ENCODE measurements at places on chromosomes 4 and X.

DNA sequence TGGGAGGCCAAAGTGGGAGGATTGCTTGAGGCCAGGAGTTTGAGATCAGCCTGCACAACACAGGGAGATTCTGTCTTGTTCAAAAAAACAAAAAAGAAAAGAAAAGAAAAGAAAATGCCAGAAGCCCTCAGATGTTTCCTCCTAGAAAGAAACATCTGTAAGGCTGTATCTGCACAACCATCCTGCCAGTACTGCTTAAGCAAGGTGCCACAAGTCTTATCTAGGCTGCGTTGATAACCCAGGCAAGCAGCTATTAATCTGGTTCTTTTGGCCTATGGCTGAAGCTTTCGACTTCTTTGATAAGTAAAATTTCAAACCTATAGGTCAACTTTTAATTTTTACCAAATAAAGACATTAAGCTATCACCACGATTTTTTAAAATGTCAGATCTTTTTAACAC lies 3.1 kb downstream of the COX18 start:
- DNase-seq = no peak

DNA sequence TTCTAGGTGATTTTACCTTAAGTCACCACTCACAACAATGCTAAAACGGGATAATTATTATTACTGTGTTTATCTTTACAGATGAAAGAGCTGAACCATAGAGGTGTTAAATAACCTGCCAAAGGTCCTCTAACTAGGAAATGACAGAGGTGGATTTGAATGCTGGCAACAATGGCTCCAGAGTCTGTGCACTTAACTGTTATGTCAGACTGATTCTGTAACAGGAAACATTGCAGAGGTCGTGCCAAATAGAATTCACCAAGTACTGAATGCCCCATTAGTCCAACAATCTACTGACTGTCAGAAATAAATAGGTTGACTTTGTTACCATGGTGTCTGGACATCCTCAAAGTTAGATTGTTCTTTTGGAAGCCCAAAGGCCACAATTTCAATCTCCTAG lies 20.9 kb upstream of the USP27X start:
- DNase-seq = no peak

DNA sequence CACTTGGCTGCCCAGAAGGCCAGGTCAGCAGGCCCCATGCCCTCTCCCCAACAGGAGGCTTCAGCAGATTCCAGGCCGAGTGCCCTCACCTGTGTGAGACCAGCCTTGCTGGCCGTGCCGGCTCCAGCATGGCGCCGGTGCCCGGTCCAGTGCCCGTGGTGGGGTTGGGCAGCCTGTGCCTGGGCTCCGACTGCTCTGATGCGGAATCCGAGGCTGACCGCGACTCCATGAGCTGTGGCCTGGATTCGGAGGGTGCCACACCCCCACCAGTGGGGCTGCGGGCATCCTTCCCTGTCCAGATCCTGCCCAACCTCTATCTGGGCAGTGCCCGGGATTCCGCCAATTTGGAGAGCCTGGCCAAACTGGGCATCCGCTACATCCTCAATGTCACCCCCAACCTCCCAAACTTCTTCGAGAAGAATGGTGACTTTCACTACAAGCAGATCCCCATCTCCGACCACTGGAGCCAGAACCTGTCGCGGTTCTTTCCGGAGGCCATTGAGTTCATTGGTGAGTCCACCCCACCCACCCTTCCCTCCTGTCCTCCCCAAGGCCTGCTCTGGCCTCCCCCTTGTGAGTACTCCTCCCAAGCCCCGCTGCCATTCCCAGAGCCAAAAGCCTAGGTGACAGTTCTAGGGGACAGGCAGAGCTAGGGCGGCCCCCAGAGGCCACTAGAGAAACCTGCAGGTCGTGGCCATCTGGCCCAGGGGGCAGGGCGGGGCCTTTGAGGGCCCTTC lies 2.3 kb downstream of the DUSP9 start:
- no peak for DNase-seq

GRCh38 chr4:187424636-187425035 lies 570.9 kb upstream of the ZFP42 start:
- DNase-seq = no peak

- no peak for DNase-seq
Measured at GRCh38 chrX:100315566-100315965, 94.5 kb downstream of the PCDH19 start.

DNA sequence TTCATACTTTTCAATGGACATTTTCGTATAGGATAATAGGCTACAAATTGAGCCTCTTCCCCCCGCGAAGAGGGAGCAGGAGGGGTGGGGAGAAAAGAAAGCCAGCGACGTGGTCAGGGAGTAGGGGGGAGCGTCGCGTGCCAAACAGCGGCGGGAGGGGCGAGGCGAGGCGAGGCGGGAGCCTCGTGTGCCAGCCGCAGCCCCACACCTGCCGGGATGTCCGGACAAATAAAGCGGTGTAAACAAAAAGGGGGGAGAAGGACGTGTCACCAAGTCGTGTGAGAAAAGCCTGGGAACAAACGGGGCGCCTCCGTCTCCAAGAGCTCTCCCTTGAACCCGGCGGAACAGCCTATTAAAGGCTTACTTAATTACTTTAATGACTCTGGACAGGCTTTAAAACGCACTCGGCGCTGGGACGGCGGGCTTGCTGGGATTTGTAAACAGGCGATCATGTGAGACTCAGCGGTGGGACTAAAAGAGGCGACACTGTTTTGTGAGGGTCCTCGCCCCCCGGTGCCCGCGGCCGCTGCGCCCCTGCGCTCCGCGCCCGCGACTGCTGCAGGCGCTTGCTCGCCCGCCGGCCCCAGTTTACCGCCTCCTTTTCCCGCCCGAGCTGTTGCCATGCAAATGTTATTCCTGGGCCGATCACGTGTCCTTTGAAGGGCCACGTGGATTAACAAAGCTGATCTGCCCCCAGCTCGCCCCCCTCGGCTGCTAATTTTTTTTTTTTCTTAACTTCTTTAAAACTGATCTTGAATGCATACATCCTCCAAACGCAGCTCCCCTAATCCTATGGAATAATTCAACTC lies at the start of gene HELT:
TSS of gene HELT (plus strand) at position 527 of the 809 bp plus-strand sequence. CDS start 439 bp downstream, outside the sequence.
- DNase-seq = no peak

DNA sequence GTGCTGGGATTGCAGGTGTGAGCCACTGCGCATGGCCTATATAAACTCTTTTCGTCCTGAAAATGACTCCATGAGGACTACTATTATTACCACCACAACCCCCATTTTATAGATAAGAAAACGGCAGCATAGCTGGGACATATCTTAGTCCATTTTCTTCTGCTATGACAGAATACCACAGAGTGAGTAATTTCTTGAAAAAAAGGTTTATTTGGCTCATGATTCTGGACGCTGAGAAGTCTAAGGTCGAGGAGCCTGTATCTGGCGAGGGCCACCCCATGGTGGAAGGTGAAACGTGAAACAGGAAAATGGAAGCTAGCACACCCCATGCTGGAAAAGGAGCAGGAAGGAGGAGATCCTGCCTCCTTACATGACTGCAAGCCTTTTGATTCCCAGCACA lies 68.9 kb downstream of the SMIM20 start:
- DNase-seq = no peak

DNA sequence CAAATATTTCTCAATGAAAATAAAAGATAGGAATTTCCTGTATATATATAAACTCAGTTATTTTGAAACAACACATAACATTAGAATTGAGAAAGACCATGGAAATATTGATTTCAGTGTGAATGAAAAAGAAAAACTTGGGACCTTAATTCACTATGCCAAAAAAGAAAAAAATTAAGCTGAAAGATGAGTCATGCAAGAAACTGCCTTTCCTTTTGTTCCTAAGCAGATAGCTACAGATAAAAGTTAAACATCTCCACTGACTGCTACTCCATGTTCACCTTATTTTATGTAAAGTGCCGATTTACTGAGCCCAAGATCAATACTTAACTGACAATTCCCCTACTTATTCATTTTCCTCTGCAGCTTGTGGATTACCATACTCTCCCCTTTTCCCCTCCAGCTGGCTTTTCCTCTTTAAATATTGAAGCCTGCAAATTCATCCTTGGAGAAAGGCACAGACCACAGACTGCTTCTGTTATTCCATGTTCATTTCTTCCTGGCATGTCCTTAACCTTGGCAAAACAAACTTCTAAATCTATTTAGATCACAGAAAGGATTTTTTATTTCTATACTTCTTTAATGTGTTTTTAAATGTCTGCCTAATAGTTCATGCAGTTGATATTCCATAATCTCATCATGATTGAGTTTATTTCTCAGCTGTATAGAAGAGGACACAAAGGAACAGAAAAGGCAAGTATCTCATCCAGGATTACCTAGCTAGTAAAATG lies 40.5 kb upstream of the YTHDC1 start:
- no peak for DNase-seq

DNA sequence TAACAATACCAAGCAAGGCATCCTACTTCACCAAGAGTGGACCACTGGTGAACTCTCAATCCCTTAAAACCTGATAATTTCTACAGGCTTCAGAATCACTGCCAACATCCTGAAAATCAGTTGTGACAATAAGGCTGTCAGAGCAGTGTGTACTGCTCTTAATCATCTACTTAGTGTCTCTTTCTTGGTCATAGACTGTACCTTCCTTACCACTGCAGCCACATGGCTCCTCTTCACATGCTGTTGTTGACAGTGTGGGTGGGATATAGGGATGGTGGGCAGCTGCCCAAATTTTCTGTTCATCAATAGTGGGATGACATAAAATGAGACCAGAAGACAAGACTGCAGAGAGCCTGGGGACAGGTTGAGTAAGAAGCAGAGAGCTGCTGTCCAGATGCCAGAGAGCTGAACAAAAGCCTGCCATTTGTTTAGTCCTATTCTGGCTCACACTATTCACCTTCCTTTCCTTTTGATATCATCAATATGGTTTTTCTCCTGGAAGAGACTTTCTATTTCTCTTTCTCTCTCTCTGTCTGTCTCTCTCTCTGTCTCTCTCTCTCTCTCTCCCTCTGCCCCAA lies 178.9 kb downstream of the MGST2 start:
- DNase-seq = no peak

- DNase-seq = no peak
Measured at GRCh38 chrX:119518371-119518770, 46.8 kb downstream of the STEEP1 start.

GRCh38 chr4:40812856-40813255 lies 63.1 kb downstream of the NSUN7 start:
- DNase-seq = no peak

DNA sequence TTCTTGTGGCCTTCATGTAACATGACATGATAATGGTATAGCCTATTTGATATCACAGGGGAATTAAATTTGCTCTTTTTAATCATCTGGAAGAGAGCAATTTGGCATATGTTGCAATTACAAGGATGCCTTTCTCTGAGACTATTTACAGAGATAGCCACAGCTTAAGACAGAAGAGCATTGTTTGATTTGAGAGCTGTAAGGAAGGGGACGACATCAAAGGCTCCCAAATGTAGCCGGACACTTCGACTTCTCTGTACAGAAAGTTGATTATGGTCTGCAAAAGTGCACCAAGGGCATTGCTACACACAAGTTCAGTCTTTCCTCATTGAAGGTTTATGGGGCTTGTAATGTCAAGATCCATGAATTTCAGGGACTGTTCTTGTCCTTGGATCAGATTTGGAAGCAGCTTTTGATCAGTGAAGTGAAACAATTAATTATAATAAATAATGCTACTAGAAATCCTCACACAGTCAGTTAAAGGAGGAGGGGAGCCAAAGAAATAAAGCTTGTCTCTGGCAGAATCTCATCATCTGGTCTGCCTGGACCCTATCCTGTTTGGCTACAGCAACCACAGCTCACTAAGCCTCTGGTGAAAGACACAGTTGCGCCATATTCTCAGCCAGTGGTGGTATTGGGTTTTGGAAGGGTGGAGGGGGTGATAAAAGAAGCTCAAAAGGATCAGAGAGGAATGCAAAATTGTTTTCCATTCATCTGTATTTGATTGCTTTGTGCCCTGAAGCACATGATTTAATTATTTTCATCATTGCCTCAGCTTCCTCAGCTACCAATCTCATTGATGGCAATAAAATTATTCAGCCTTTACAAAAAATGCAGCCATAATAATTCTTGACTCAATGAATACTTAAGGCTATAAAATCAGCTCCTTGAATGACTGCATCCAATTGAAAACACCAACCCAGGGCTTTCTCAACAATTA lies 654.3 kb upstream of the LCORL start:
- no peak for DNase-seq

DNA sequence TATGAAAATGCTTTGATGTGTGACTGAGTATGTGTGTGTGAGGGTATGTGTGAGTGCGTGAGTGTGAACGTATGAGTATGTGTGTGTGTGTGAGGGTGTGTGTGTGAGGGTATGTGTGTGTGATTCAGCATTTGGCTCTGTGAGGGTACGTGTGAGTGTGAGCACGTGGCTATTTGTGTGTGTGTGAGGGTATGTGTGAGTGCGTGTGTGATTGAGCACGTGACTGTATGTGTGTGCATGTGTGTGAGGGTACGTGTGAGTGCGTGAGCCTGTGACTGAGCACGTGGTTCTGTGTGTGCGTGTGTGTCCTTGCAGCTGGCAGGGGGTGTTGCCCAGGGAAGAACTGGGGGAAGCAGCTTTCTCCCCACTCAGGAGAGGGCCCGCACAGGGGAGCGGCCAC lies 16.1 kb upstream of the PPP2R3B start:
- no peak for DNase-seq

GRCh38 chr4:98935633-98936032 lies 6.7 kb upstream of the EIF4E start:
- DNase-seq = no peak

GRCh38 chr4:3707423-3708102 lies 58.6 kb upstream of the ADRA2C start:
- DNase-seq = no peak

DNA sequence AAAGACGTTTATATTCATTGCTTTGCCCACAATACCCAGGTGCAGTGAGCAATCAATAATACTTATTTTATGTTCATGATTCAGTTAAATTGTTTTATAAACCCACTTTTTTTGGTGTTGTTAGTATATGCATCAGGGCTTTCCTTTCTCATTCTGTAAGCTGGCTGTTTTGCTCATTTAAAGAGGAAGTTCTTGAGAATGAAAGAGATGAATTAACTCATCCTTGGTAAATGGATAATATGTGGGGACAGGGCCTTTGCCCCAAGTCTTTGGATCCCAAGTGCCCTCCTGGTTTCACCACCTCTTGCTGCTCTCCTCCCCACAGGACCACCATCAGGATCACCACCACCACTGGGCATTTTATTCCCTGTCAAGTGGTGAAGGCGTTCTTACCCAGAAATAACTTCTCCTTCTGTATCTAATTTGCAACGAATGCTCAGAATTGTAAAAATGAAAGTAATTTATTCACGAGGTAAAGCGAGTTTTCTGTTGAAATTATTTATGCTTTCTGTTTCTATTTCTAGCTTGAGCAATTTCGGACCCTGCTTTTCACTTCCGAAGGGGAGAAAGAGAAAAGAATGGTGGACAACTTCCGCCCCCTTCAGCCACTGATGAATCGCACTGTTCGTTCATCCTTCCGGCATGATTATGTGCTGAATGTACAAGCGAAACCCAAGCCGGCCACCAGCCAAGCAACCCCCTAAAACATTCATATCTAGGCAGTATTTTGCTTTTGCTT lies 8.2 kb upstream of the ZRSR2 start:
- no peak for DNase-seq

- no peak for DNase-seq
Measured at GRCh38 chrX:119190831-119191230, 45.3 kb upstream of the PGRMC1 start.

DNA sequence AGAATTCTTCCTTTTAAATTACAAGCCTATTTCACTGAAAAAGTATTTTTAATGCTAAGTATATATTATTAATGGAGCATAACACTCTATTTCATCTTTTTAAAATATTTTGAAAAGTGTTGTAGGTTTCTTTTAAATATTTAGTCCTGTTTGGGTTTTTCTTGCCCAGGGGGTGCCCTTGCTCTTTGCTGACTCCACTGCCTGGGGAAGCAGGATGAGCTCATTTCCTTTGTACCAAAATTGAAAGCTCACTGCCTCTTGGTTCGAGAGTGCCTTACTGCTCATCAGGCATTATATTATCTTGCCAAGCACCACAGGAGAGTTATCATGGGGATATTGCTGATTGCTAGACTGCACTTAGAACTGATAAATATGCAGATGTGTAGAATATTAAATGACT lies 819.2 kb downstream of the PCDH18 start:
- no peak for DNase-seq
